ENCODE measurements at places on chromosomes 5 and 9.

GRCh38 chr5:132052520-132052919 lies 7.9 kb upstream of the IL3 start:
- DNase-seq: no peak

GRCh38 chr9:129007035-129007765 lies 20.9 kb downstream of the SH3GLB2 start:
- no peak for DNase-seq

GRCh38 chr5:31561946-31562345 lies 29.8 kb downstream of the C5orf22 start:
- no peak for DNase-seq

- DNase-seq: no peak
These were observed 41.3 kb downstream of the PPARGC1B start for GRCh38 chr5:149771216-149771980.

GRCh38 chr9:93579711-93580516 lies 3.5 kb downstream of the PHF2 start:
- no peak for DNase-seq

DNA sequence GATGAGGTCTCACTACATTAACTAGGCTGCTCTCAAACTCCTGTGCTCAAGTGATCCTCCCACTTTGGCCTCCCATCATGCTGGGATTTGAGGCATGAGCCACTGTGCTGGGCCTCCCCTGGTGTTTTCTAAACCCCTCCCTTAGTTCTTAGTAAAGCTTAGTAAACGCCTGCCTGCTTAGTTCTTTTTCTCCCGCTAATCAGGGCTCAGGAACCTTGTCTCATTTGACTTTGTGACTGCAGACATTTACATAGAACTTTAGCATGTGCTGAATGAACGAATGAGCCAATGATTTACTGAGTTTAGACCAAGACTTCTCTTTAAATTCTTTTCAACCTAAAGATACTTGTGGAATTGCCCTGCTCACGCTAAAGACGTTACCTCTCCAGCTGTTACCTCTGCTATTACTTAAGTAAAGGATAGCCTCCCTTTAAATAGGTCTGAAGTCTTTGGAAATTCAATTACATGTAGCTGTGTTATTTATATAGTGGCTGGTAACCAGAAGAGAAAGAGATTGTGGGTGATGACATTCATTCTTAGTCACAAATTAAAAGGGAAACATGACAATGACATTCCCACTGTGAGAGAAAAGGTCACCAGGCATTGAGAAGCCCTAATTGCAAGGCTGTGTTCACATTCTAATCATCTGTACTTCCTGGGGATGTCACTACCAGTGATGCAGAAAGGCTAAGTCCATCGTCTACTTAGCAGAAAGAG lies 18.6 kb upstream of the SUSD1 start:
- no peak for DNase-seq

DNA sequence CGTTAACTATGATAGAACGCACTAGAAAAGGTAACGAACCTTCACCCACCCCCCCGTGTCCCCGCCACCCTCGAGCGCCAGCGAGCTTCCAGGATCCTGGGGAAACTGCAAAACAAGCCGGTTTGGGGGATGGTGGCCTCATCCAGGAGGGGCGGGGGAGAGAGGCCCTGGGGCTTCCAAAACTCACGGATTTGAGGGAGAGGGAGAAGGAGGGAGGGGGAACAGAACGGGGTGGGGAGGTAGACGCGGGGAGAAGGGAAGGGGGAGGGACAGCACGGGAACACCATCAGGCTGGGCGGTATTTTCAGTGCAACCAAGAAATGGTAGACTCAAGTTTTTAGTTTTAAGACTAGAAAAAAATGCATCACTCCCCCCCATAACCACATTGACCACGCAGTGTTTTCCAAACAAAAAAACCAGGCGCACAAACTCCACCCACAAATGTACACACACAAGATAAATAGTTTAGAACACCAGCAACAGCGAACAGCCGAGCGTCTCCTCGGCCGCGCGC lies 1.4 kb downstream of the NRARP start:
- no peak for DNase-seq

GRCh38 chr9:105299190-105299854 lies 54.9 kb downstream of the SLC44A1 start:
- peak; percentile 86 for DNase-seq

DNA sequence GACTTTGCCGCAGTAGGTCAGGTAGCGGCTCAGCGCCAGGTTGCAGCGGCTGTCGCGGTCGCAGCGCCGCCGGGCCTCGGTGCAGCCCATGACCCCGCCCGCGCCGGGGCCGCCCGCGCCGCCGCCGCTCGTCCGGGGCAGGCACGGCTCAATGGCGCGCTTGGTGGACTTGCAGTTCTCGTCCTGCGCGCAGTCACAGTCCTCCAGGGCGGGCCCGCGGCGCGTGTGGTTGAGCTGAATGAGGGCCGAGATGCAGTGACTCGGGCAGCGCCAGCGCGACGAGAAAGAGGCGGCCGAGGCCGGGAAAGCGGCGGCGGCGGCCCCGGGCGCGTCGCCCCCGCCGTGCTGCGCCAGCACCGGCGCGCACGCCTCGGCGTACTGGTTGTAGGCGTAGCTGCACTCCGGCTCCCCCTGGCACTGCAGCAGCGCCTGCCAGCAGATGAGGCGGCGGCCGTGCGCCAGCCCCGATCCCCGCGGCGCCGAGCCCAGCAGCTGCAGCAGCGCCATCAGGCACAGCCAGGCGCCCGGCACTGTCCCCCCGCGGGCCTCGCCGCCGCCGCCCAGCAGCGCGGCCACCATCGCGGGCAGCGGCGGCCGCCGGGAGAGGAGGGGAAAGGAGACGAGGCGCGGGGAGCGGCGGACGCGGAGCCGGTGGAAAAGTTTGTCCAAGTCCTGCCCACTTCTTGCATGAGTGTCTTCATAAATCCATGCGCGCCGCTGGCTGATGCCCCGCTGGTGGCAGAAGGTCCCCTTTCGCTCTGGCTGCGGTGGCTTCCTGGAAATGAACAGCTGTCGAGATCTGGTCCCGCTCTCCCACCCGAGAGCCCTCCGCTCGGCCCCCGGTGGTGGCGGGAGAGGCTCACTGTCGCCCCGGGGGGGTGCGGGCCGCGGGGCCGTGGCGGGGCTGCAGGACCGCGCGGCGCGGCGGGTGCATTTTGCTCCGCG lies 833 bp downstream of the GAS1 start:
- DNase-seq: peak; percentile 77

GRCh38 chr5:54098267-54098666 lies 212.1 kb downstream of the ARL15 start:
- DNase-seq: no peak

- no peak for DNase-seq
These were observed 179.4 kb downstream of the ACTL7B start for GRCh38 chr9:108676355-108676754.

DNA sequence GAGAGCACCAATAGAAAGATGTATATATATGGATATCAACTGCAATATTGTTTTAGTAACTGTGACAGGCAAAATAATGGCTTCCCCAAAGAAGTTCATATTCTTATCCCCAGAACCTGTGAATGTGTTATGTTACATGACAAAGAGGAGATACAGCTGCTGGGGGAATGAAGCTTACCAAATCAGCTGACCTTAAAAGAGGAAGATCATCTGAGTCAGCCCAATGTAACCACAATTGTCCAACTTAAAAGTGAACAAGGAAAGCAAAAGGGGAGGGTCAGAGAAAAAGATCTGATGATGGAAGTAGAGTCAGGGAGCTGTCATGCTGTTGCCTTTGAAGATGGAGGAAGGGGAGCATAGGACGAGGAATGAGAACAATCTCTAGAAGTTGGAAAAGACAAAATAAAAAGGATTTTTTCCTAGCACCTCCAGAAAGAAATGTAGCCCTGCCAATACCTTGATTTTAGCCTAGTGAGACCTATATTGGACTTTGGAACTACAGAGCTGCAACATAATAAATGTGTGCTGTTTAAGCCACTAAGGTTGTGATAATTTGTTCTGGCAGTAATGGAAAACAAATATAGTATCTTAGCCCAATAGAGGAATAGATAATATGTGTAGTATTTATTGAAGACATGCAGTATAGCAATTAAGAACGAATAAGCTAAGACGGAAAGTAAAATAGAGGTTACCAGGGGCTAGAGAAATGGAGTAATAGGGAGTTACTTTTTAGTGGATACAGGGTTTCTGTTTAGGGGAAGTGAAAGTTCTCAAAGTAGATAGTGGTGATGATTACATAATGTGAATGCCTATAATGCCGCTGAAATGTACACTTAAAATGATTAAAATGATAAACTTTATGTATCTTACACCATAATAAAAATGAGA lies 115.9 kb downstream of the PIK3R1 start:
- peak; percentile 20 for DNase-seq

DNA sequence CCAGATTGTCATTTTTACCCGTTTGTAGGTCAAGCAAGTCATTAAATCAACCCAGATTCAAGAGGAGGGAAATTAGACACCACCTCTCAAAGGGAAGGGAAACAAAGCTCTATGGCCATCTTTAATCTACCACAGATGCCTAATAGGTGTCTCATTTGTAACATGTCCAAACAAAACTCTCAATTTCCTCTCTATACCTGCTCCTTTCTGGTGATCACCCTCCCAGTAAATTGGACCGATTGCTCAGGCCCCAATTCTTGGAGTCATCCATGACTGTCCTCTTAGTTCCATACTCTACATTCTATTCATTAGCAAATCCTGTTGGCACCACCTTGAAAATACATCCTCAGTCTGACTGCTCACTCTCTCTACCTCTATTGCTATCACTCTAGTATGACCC lies 22.1 kb upstream of the UGCG start:
- DNase-seq: no peak

Data from common myeloid progenitor, CD34-positive (primary cell).